ENCODE measurements at places on chromosomes 6 and 20. TPM values are rescaled to one million over a fixed set of nuclear protein-coding genes. Genes with fewer than 3 reads are reported as not detected.

- no peak for DNase-seq
These were observed 175.1 kb downstream of the THBS2 start for GRCh38 chr6:169078399-169079145.

The RNF144B gene
- total RNA-seq: 0.59 TPM

GRCh38 chr6:5275497-5275896 is 14.2 kb downstream of the FARS2 start:
- no peak for DNase-seq

The SIRPA gene
- 10.7 TPM for total RNA-seq

GRCh38 chr6:13841936-13842335 is 27.6 kb upstream of the MCUR1 start:
- DNase-seq: no peak

The UNC93A gene
- total RNA-seq: not detected

The DLL1 gene
- total RNA-seq: 59.8 TPM

The COL20A1 gene
- 10.2 TPM for total RNA-seq

The VIP gene
- total RNA-seq: not detected

The SLC17A9 gene
- total RNA-seq: 1.4 TPM

Measured in neural crest cell (in vitro differentiated cells).